ENCODE measurements at places on chromosomes 12 and 14.

DNA sequence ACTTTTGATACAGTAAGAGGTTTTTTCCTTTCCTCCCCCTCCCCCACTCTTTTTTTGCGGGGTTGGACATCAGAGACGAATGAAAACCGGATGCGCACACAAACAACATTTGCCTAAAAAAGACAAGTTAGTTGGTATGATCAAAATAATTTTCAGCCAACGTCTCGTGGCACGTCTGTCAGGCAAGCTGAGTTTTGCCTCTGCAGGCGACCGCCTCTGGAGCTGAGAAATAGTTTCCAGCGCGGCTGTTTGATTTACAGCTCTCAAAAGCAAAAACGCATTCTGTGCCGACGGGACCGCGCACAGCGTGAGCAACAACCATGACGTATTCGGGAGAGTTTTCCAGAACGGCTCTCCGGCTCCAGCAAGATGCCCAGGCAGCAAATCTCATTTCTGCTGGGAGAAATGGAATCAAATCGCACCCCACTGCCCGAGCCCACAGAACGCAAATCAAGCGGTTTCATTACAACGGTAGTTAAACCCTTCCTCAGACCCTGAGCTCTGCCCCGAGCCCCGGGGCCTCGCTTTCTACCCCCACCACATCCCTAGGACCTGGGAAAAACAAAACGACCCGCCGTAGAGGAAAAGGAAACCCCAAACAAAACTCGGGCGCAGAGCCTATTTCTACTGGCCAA is 14.2 kb upstream of the CALM1 start:
- DNase-seq = peak; percentile 67

GRCh38 chr12:92425165-92425564 is 277.6 kb upstream of the PLEKHG7 start:
- no peak for DNase-seq

DNA sequence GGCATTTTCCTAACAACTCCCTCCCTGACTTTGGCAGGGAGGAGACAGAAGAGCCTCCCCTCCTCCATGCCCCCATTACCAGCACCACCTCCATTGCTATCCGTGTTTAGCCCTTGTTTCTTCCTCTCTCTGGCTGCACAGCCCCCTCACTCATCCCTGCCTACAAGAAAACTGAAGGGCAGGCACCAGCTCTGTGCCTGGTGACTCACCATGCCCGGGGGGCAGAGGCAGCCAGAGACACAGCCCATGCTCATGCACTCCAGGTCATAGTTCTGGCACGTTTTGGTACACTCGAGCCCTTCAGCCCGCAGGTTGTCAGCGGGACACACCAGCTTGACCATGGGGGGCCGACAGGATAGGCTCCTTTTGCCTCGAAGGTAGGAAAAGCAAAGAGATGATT is 80.4 kb downstream of the VWF start:
- no peak for DNase-seq

- DNase-seq = peak; percentile 97
These were observed 51.4 kb downstream of the C14orf132 start for GRCh38 chr14:96090441-96091148.

DNA sequence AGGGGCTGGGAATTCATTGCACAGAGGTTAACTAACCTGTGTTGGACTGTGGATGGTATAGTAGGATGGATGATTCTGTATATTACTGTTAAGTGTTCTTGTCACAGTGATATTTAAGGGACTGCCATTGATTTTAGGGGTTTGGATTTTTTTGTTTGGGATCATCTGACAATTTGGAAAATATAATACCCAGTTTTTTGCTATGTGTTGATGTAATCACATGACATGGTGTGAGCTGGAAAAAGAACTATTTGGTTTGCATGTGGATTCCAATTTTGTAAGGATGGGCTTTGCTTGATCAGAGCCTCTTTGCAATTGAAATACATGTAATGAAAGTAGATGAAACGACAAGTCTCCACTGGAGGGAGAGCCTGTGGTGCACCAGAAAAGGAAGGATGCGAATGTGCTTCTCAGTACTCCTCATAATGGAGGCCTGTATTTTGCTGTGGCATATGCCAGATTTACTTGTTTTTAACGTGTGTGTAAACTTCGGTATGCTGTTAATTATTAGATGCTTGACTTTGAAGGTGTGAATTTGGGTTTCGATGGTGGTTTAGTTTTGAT is 2.7 kb downstream of the DYRK2 start:
- no peak for DNase-seq

- DNase-seq = no peak
These were observed 207.9 kb downstream of the NUAK1 start for GRCh38 chr12:105930557-105931503.

GRCh38 chr12:29644536-29645162 is 139.1 kb downstream of the TMTC1 start:
- no peak for DNase-seq

DNA sequence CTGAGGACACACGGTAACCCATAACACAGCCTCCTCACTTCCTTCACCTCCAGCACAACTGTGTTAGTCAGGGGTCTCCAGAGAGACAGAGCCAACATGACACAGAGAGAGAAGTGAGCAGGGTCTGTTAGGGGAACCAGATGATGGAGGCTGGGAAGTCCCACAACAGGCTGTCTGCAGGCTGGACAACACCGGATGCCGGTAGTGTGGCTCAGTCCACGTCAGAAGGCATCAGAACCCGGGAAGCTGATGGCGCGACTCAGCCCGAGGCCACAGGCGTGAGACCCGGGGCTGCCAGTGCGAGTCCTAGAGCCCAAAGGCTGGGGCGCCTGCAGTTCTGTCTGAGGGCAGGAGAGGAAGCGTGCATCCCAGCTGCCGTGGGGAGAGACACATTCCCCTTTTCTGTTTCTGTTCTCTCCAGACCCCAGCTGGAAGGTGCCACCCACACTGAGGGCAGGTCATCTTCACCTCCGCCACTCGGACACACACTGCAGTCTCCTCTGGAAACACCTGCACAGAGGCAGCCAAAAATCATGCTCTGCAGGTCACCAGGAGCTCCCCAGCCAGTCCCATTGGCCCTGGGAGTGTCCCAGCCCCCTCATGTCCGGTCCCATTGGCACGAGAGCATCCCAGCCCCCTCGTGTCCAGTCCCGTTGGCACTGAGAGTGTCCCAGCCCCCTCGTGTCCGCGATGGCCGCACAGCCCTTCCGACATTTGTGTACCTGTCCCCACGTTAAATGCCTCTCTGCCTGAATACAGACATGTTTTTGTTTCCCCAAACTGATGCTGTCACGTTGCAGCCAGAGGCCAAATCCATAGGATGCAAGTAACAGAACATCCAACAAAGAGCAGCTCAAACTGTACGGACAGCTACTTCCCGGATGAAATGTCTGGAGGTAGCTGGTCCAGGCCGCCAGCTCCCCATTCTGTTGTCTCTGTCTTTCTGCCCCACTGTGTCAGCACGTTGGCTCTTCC is 7.9 kb upstream of the FBRSL1 start:
- DNase-seq = no peak

DNA sequence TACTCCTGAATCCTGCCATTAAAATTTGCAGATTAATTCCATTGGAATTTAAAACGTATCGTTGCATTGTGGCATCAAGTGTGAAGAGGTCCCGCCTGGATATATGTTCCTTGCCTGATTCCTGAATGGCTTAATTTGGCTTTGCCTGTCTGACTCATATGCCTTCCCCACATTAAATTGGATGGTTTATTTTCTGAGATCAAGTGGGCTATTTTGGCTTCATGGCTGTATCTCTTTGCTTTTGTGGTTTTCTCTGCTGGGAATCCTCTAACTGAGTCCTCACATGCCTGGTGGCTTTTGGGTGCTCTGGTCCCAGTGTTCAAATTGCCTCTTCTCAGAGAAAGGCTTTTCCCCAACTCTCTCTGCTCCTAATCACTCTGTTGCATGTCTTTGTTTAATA is 127.9 kb upstream of the DYRK2 start:
- DNase-seq = no peak

- no peak for DNase-seq
These were observed 27.9 kb upstream of the HECTD1 start for GRCh38 chr14:31235462-31235861.

DNA sequence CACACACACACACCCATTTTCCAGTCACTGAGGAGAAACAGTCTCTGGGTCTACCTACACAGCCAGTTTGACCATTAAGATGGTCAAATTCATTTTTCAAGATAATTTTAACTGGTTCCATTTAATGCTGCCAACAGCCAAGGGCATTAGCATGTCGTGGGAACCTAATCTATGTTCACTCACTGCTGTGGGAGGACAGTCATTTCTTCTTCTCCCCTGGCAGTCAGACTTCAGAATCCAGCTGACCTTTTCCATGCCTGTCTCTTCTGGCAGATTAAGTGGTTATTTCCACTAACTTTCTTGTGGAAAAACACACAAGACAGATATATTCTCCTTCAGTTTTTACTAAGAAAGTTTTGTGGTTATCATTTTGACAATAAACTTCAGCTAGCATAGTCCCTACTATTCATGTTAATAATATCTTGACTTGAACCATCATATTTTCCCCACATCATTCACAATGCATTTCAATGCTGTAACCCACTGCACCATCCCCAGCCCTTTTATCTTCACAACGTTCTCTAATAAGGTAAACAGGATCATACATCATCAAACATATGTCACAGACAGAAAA is 82.2 kb downstream of the DAD1 start:
- DNase-seq = no peak

DNA sequence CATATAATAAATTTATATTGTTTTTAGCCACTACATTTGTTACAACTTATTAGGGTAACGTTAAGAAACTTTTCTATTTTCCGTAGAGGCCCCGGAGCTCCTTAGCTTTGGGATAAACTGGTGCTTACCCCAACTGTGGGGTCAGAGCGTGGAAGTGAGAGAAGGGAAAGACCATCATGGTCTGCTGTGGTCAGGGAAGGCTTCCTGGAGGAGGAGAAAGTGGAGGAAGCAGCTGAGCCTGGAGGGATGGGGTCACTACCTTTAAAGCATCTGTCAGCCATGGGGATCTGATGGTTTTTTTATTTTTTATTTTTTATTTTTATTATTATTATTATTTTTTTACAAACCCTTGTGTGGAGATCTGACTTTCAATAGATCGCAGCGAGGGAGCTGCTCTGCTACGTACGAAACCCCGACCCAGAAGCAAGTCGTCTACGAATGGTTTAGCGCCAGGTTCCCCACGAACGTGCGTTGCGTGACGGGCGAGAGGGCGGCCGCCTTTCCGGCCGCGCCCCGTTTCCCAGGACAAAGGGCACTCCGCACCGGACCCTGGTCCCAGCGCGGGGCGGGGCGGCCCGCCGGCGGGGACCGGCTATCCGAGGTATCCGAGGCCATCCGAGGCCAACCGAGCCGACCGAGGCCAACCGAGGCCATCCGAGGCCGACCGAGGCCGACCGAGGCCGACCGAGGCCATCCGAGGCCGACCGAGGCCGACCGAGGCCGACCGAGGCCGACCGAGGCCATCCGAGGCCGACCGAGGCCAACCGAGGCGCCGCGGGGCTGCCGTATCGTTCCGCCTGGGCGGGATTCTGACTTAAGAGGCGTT is 1101.2 kb upstream of the TMEM132C start:
- peak; percentile 78 for DNase-seq

DNA sequence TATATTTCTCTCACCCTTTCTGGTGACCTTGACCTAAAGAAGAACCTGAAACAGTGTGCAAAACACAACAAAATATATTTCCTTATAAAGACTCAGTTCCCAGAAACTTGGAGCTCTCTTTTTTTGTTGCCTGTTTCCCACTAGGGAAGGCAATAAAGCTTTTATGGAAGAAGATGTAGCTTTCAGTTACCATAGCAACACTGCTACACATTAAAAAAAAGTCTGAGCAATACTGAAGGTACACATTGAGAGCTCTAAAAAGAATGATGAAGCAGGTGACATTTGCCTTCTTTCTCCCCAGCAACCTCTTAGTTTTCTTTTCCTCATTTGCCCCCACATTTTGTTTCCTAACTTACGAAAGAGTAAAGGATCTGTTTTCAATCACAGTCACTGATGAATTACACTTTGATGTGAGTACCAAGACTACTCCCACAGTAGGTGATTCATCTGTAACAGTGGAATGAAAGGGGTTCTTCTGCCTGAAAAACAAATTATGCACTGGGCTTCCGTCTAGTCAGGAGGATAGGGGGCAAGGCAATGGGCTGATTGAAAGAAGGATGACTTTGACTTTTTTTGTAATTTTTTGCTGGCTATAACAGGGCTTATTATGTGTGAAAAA is 1.1 kb upstream of the CATSPERB start:
- DNase-seq = no peak

DNA sequence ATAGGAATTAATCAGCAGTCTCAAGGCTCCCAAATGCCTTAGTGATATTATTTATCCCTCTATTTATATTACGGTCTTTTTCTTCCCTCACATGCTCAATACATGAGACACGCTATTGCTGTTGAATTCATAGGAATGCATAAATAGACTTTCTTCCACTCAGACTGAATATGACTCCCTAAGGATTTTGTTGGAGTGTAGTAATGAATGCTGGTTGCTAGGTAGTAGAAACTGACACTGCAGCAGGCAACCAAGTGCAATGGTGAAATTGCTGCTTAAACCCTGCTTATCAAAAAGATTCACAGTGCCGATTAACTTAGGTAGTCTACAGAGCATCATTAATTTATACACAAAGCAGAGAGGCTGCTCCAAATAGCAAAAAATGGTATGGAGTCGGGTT is 168.2 kb downstream of the KCNC2 start:
- no peak for DNase-seq

DNA sequence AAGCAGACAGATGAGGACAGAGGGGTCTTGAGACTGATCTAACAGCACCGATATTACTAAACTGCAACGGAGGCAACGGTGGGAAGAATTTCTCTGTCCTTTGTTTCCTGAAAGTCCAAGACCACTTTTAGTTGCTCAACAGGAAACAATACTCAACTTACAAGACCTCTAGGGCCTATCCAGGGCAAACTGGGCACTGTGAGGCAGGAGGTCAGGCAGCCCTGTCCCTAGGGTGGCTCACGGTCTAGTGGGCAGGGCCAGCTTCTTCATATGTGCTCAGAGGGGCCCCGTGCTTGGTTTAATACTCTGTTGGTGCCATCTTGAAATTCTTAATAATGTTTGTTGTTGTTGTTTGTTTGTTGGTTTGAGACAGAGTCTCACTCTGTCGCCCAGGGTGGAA is 14.2 kb downstream of the SSH1 start:
- DNase-seq = no peak

- DNase-seq = no peak
These were observed at the start of gene RHOJ for GRCh38 chr14:63204407-63205043. Gene RHOJ, plus strand, starts transcription at chr14:63204443. Its CDS starts 427 bp downstream, at chr14:63204870.

GRCh38 chr14:103854822-103855733 is 7.7 kb upstream of the PPP1R13B start:
- peak; percentile 88 for DNase-seq
